ENCODE measurements at places on chromosomes 4 and X.

DNA sequence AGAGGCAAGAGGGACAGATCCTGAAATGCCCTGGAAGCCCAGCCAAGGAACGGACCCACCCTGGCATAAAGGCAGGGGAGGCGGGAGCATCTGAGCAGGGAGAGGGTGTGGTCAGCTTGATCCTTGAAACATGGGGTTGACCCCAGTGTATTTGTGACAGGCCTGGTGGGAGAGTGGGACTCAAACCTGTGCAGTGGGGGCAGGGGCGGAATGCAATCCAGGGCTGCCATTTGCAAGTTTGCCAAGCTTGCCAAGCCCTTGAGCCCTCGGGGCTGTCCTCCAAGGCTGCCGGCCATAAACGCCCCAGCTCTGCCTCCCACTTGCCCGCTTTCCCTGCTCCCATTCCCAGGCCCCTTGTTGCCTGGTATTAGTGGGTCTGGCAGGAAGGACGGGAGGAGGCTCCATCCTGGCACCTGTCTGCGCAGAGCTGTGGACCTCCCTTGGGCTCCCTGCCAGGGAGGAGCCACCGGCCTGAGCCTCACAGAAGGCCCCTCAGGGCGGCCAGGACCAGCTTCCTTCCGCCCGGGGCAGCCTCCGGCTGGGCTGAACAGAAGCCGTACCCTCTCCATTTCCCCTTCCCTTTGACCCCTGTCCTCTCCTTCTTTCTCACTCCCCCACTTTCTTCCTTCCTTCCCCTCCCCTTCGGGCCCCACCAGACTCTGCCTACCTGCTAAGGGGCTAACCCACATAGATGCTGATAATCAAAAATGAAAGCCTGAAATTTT, 661 bp downstream of the S100P start:
- DNase-seq: no peak

GRCh38 chr4:58453956-58454355, 1343.8 kb upstream of the IGFBP7 start:
- DNase-seq: no peak

DNA sequence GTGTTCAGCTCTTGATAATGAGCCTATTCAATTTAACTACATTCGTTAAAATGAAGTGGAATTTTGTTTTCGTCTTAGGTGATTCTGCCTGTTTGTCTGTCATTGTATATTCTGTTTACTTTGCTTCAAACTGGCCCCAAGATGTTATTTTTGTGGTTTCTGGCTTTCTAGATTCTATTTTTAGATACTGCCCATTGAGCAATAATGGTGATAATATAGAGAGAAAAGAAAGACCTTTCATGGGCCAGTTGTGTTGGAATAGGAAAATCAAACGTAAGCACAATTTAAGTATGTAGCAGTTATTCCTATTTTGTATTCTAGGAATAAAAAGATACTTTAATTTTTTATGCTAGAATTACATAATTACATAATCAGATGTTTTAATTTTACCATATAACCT, 4.0 kb downstream of the CDKN2AIP start:
- DNase-seq: no peak

- DNase-seq: no peak
These were observed 58.3 kb downstream of the ATP10D start for GRCh38 chr4:47543331-47543730.

DNA sequence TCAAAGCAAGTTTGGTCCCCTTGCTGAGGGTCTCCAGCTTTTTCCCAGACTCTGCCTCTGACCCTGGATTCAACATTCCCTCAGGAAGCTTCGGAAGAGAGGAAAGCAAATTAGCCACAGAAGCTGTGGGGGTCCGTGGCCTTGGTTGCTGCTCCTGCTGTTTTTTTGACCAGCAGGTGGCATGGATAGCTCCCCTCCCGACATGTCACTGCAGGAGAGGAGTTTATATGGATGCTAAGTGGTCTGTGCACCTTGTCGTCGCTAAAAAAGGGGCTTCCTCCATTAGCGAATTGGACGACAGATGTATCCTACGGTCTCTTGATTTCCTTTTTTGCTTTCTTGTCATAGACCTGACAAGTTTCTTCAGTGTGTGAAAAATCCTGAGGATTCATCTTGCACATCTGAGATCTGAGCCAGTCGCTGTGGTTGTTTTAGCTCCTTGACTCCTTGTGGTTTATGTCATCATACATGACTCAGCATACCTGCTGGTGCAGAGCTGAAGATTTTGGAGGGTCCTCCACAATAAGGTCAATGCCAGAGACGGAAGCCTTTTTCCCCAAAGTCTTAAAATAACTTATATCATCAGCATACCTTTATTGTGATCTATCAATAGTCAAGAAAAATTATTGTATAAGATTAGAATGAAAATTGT, 70.2 kb downstream of the CD38 start:
- DNase-seq: no peak

DNA sequence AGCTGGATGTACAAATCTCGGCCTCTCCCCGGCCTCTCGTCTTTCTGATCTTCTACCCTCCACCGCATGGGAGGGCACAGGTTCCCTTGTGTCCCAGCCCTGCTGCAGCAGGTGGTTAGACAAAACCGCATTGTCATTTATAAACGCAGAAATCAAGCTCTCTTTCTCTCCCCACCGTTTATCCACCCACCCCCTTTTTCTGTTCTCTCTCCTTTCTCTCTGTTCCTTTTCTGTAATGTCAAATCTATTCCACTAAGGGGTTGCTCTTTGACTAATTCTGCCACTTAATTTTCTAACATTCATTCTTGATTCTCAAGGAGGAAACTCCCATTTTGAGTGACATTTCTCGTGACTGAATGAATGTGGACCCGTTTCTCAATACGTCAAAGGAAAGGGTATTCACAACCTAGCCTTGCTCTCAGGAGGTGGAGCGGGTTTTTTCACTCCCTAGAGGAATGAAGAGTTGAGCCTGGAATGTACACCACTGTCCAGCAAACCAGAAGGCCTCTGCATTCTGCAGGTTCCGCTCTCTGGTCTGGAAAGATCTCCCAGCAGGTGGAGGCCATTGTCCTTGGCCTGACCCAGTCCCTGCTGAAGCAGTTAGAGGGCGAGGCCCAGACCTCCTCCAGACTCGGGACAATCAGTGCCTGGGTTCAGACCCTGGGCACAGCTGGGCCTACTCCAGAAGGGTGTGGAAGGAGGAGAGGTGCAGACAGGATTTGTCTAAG, 70.9 kb upstream of the ENPP6 start:
- no peak for DNase-seq

GRCh38 chr4:103802766-103803165, 83.0 kb upstream of the TACR3 start:
- no peak for DNase-seq

- DNase-seq: no peak
These were observed 19.9 kb upstream of the MXD4 start for GRCh38 chr4:2281575-2282343.

GRCh38 chrX:8721536-8721935, 10.4 kb downstream of the ANOS1 start:
- no peak for DNase-seq

- DNase-seq: no peak
These were observed 32.4 kb upstream of the REPS2 start for GRCh38 chrX:16914058-16914457.

- DNase-seq: no peak
These were observed 36.4 kb downstream of the NELFA start for GRCh38 chr4:1972414-1972813.

DNA sequence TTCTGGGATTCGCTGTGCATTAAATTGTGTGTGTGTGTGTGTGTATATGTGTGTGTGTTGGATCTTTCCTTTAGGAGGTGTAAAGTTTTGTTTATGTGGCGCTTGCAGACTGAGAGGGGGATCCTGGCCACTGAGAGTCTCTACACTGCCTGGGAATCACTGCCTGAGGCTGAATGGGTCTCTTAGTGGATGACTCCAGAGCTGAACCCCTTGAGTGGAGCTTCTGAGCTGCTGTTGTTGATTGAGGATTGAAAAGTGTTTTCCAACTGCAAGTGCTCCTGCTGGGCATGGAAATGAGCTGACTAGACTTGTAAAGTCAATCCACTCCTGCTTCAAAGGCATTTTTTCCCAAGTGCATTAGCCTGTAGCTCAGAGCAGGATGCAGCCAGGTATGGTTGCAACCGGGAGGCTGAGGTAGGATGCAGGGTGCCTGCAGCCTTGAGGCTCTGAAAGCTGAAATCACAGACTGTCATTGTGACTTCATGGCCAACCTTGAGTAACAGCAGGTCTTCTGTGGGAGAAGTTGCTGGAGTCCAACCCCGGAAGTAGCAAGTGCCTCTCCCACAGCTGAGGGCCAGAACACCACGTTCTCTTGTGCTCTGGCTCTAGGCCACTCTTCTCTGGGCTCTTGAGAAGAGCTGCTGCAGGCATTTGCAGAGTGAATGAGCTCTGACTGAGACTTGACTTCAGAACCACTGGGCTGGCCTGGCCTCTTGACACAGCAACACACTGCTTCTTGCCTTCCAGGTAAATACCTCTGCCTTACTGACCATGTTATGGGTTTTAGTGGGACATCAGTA, at the start of gene TBX22:
TBX22 (plus strand) TSS at position 613 of the 800 bp plus-strand sequence. CDS start 7,517 bp downstream, outside the sequence.
- DNase-seq: no peak

DNA sequence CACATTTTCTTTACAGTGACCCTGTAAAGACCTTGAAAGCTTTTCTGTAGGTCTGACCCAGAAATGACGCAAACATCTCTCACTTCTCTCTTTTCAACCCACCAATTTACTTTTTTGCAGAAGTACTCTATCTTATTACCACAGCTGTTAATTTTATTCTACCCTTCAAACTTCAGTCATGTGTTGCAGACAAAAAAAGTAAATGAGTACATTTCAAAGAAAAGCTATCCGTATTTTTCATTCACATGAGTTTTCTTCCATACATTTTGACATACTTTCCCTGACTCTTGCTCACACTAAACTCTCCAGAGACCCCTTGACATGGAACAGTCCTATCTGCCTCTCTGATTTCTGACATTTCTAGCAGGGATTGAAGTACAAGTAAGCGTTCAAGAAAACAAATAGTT, 51.7 kb downstream of the SLC7A11 start:
- DNase-seq: no peak

- DNase-seq: no peak
These were observed 1047.7 kb downstream of the STIM2 start for GRCh38 chr4:27908356-27908755.

DNA sequence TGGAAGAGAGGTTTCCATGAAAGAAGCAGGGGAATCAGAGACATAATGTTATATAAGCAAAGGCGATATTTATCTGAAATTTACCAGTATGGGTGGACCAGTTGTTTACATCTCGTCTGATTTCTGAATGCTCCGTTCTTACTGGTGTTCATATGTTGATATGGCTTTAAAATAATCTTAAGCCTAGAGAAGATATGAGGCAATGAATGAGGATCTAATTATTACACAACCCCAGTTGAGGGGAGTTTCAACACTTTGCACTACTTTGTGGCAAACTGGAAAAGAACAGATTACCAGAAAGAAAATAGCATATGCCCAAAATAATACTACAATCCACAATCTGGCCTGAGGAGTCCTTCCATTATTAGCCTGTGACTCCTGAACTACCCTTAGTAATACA, 263.3 kb upstream of the MAGEB2 start:
- DNase-seq: no peak

DNA sequence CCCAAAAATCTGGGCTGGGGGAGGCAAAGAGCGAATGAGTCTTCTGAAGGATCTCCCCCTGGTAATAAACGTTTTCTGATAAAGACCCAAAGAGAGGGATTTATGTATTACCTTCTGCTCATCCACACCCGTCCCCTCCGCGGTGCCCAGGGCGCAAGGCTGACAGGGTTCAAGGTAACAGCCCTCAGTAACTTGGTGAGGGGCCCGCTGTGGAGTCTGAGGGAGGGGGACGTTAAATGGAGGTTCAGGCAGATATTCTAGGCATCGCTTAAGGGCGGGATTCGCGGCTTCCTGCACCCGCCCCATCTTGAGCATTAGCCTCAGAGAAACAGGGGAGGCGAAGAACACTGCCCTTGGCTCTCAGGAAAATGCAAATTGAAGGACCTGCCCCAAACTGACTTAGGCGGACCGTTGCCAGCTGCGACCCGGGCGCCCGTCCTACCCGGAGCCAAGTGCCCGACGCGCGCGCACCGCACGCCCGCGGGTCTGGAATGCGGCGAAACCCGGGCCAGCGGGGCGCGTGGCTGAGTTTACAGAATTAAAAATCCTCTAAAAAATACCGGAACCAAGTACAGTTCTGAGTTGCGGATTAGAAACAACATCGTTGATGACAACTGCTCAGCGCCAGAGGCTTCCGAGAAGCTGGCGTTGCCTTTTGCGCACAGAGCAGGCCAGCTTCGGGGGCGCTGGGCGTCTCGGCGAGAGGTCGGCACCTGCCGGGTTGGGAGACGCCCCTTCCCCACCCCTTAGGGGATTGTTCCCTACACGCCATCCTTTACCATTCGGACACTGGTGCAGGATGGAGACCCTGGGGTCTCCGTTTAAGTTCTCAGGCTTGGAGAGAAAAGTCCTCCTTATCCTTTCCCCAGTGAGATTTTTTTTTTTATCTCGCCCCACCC, 2.8 kb downstream of the HELT start:
- no peak for DNase-seq

DNA sequence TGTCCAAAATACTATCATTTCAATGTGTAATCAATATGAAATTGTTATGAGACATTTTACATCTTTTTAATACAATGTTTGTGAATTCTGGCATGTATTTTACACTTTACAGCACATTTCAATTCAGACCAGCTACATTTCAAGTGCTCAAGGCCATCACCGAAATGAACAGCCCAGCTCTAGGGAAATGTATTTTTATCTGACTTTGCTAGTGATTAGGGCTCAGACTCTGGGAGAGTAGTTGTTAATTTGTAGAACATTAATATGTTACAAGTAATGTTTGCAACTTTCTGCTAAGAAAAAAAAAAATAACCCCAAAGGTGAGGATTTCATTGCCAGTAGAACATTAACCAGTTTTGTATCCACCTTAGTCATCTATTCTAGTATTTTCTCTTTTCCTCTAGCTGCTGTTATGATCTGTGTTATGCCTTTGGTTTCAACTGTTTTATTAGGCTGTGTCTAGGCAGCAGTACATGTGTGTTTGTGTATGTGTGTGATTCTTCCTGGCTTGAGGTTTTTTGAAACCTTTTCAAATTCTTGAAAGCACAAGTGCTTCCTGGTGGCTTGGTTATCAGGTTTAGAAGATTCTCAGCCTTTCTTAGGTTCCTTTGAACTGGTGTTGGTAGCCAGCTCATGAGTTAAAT, 125.9 kb downstream of the NSUN7 start:
- DNase-seq: no peak
